ENCODE measurements at places on chromosomes 6 and 20.
A peak's percentile ranks its signal among the peaks of the same experiment; 100 is the strongest.

DNA sequence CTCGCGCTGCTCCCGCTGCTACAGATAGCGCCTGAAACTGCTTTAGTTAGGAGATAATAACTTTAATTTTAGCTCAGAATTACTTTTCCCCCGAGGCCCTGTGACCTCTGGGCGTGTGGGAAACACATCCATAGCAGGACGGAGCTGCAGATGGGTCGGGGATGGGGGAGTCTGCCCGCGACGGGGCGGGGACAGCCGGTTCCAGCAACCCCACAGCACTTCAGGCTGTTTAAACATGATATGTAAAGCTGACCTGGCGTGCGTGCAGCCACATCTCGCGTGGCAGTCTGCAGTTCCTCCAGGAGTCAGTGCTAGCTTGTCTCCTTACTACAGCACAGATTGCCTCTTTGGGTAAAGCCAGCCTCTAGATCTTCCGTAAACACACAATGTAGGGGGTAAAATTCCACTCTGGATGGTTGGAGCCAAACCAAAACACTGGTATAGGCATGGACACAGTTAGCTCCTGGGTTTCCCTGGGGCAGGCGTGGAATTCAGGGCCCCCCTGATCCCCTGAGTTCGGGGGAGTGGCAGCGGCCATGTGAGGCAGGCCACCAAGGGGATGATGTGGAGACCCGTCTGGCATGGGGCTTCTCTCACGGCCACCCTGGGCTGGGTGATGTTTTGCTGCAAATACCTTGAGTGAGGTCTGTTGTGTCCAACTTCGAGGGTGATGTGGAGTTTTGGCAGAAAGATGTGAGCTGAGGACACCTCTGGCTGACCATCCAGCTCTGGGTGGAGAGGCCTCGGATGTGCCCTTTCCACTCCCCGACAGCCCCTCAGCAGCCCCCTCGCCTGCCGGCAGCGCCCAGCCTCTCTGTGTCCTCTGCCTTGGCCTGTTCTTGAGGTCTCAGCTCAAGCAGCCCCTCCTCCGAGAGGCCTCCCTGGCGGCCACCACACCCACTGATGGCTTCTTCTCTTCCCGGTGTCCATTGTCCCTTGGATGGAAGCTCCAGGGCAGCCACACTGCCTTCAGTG, 214.5 kb downstream of the TAF4 start:
- DNase-seq, result no peak

DNA sequence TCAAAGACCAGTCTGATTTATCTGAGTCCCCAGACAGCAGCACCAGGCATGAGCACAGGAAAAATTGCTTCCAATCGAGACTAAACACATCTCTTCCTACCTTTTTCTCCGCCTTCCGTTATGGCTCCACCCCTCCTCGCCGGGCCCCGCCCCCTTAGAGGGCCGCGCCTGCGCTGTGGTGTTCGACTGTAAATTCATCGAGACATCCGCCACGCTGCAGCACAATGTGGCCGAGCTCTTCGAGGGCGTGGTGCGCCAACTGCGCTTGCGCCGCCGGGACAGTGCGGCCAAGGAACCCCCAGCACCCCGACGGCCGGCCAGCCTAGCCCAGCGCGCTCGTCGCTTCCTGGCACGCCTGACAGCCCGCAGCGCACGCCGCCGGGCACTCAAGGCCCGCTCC, 8.9 kb downstream of the REM1 start:
- DNase-seq, result peak; percentile 28

DNA sequence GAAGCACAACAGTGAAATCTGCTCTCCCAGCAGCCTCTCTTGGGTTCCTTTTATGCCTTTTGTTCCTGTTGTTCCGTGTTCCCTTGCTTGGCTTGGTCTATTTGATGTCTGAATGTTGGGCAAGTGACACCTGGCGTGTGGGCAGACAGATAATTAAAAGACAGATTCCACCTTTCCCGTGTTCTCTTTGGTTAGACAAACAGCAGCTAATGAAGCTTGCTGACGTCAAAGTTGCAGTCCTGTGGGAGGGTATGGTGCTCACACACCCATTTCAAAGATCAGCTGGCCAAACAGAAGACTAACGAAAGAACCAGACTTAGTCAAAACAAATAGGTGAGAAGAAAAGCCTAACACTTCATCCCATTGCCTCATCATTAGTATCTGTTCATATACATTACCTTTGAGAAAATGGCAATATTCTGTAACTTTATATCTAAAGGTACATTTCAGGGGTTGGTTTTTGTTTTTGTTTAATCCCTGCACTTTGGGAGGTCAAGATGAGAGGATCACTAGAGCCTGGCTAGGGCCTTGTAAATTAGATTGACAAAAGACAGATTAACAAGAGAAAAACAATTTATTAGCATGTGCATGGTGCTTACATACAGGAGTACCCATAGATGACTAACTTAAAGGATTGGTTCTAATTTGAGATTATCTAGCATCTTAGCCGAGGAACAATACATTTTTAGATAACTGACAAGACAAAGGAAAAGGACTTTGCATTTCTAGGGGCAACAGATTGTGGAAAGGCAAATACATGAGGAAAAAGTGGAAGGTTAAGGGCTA, 48.9 kb upstream of the TNFRSF21 start:
- DNase-seq, result no peak

DNA sequence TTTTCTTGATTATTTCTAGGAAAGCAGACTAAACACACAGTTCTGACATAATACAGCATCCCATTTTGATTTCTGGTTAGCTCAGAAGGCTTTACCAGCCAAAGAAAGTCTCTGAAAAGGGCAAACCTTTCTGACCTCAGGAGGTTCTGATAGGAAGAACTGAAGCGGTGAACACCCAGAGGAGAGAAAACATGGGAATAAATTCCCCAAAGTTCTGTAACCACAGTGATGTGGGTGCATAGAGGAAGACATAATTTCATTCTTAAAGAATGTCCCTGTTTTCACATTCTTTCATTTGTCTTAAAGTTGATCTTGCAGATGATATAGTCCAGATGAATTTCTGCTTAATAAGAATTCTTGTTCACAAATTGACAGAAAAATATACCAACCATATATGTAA, 60.3 kb downstream of the RSPO3 start:
- DNase-seq, result no peak

DNA sequence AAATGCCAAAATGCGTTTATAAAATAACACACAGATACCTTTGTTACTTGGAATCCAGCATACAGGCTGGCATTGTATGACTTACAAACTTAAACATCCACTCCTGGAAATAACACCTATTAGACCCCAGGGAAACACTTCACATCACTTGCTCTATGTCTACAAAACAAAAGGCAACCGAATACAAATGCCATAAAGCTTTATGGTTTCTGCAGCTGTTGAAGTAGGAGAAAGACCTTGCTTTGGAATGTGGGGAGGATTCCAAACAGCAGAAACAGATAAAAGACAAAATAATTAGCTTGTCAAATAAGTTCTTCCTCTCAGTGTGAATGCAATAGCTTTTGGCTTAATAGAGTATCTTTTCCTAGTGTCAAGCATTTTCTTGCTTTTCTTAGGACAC, 9.8 kb upstream of the AMD1 start:
- DNase-seq, result no peak

GRCh38 chr6:23016696-23017095, 447.3 kb downstream of the HDGFL1 start:
- no peak for DNase-seq

GRCh38 chr20:22502731-22503191, 81.6 kb downstream of the FOXA2 start:
- no peak for DNase-seq

DNA sequence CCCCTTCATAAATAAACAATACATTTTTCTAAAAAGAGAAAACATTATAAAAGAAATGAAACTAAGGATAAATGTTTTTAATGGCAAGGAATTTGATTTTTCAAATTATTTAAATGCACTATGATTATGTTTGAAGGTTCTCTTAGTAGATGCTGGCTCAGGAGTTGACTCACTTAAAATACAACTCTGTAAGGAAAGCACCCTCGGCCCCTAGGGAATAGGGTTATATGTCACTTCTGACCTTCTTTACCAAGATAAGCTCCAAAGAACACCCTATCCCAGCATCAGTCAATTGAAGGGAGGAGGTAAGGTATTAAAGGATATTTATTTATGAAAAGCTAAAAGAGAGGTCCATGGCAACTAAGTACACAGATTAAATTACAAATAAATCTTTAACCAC, 6.8 kb downstream of the SNAP91 start:
- DNase-seq, result no peak

DNA sequence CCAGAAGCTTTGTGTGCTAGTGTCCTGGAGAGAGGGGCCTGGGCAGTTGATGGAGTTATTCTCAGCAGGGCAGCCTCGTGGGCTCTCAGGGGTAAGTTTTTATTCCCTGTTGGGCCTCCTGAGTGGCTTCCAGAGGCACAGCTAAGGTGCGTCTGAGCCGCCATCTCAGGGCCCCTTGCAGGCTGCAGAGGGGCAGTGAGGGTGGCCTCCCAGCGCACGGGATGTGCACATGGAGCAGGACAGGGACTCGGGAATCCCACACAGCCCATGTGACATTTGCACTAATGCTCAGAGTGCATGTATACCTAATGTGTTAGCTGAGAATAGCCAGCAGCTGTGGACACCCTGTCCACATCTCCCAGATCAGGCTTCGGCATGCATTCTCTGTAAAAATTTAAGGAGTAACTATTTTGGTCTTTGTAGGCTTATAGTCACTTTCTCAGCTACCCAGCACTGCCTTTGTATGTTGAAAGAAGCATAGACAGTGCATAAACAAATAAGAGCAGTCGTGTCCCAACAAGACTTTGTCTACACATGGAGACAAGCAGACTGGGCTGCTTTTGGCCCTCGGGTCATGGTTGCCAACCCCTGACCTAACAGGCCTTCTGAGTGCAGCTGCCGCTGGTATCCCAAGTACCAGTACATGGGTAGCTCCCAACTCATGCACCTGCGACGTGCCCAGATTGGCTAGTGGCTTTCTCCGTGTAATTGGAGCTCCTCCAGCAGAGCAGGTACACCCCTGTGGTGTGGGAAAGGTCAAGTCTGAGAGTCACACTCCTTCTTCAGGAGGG, 18.6 kb upstream of the CST9L start:
- DNase-seq, result no peak

GRCh38 chr6:11428371-11428770, 109.2 kb upstream of the TMEM170B start:
- no peak for DNase-seq

DNA sequence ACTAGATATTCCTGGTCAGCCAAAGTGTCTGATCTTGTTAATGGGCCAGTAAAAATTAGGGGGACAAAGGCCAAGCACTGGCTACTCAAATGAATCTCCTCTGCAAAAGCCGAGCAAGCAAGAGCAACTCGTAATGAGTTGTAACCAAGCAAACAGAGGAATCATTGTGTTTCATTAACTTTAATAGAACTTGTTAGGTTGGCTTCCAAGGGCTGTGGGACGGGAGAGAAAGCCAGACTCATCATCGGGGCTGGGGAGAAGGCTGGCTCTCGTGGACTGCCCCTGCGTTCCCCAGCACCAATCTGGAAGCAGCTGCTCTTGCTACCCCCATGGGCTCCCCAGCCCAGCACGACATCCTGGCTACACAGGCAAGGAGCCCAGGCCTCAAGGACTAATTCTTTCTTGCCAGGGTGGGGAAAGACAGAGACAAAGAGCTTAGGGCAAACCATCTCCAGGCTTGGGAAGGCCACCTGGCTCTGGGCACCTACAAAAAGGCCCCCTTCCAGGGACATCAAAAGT, 10.5 kb upstream of the SCUBE3 start:
- no peak for DNase-seq

DNA sequence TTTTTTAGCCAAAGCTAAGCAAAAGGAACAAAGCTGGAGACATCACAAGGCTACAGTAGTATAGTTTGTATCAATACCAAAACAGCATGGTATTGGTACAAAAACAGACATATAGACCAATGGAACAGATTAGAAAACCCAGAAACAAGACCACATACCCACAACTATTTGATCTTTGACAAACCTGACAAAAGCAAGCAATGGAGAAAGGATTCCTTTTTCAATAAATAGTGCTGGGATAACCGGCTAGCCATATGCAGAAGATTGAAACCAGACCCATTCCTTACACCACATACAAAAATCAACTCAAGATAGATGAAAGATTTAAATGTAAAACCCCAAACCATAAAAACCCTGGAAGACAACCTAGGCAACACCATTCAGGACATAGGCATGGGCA, 5.0 kb downstream of the RFPL4B start:
- no peak for DNase-seq

GRCh38 chr20:55514531-55514930, 490.8 kb downstream of the CBLN4 start:
- no peak for DNase-seq

DNA sequence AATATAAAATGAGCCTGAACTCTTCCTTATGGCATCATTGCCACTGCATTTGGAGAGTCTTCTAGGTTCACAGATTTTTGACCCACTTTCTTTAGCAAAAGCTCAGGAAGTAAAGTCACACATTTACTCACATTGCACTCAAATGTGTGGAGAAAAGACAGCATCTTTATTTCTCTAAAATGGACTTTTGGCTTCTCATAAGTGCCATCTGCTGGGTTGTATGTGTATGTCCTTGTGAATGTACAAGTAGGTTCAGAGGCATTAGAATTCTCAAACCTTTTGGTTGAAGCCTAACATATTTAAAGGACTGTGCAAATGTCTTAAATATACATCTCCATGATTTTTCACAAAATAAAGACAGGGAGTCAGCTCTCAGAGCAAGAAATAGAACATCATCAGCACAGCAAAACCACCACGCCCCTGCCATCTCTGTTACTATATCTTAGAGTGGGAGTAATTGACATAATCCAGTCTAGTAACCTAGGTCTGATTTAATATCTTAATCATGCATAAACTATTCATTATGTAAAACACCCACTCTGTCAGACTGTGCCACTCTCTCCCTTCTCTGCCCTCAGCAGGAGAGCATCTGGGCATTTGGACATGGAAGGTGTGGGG, 42.2 kb upstream of the SPTLC3 start:
- DNase-seq, result no peak

- DNase-seq, result no peak
Measured at GRCh38 chr6:167401525-167402194, 76.8 kb downstream of the TTLL2 start.

GRCh38 chr6:21648475-21649050, 55.0 kb downstream of the SOX4 start:
- no peak for DNase-seq

GRCh38 chr20:33636776-33637175, 25.4 kb upstream of the C20orf144 start:
- DNase-seq, result no peak

Measured in activated CD4-positive, alpha-beta T cell treated with anti-CD3 and anti-CD28 coated beads, Interleukin-2, amount 50 U/mL, for 48 hours (primary cell).